AG08396 (cell line): ENCODE measurements at places on chromosomes 3 and 15.

DNA sequence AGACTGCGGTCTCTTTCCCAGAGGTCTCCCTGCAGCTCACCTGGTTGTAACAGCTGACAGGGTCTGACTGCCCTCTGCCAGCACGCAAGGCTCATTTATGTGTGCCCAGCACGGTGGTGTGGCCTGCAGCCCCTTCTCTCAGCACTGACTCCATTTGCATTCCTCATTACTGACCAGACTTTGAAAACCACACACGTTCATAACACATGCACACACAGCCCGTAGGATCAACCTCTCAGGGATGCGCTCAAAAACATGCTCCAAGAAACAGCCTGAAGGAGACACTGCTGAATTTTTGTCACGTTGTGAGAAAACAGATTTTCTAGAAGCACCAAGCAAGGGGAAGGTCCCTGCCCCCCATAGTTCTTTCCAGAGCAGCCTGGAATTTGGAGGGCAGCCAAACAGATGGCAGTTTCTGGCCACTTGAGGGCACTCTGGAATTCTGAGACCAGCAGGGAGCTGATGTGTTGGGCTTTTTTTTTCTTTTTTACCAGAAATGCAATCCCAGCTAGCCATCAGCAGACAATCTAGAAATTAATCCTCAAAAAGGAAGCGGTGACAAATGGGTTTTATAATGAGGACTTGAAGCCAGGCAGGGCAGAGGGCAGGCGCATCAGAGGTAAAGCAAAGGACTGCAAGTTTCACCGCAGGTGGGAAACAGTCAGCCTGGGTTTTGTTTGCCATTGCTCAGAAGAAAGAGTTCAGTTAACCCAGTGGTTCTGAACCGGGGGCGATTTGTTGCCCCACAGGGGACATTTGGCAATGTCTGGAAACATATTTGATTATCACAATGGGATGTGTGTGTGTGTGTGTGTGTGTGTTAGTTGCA, 170.5 kb upstream of the PROK2 start:
- peak; percentile 74 for DNase-seq

- DNase-seq: no peak
Observed at GRCh38 chr3:4448187-4448586, 18.9 kb downstream of the SUMF1 start.

DNA sequence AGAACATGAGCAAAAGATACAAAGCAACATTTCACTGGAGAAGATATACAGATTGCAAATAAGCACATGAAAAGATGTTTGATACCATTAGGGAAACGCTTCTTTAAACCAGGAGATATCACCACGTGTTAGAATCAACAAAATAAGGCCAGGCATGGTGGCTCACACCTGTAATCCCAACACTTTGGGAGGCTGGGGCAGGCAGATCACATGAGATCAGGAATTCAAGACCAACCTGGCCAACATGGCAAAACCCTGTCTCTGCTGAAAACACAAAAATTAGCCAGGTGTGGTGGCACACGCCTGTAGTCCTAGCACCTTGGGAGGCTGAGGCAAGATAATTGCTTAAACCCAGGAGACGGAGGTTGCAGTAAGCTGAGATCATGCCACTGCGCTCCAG, 20.5 kb upstream of the MUC20 start:
- DNase-seq: no peak

DNA sequence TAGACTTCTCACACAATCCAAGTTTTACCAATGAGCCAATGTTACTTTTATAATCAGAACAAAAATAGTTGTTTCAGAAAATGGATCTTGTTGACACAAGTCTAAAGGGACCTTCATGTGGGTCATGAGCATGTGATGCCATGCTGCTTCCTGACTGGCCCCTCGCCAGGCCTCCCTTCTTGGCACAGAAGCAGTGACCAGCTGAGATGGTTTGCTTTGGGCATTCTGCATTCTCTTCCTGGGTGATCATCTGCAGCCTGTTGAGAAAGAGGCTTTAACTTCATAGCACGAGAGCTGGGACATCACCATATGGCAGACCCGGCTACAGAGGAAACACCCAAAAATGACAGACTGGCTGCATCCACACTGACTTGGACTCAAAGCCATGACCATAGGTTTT, 45.7 kb downstream of the TGM4 start:
- DNase-seq: no peak

- no peak for DNase-seq
Observed at GRCh38 chr15:57313134-57313483, 63.2 kb upstream of the CGNL1 start.

DNA sequence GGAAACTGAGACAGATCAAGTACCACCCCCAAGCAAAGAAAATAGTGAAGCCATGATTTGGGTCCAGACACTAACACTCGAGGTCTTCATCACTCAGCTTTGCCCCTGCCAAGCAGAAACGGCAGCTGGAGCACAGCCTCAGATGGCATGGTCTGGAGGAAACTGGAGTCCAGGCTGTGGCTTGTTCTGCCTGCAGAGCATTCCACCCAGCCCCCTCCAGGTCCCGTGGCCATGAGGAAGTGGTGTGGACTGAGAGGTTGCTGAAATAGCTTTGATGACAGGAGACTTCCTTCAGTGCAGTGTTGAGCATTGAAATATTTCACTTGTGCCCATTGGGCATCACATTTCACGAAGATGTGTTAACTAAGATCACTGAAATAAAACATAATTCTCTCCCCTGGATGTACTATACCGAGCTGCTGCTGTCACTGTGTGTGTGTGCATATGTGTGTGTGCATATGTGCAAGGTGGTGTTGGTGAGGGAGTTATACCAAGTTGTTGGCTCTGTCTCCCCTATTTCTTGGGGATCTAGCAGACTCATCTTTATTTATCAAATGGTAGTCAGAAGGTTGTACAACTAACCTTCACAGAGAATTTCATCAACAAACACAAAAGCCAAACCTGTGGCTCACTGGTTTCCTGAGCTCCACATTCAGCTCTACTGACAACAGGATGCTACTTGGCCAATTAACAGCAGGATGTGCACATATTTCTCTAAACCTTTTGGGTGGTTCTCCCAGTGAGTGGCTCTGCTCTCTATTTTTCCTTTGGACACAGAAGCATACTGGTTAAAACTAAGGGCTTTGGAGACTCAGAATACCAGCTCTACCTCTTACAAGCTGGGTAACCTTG, 660.1 kb upstream of the CFAP20DC start:
- DNase-seq: no peak

DNA sequence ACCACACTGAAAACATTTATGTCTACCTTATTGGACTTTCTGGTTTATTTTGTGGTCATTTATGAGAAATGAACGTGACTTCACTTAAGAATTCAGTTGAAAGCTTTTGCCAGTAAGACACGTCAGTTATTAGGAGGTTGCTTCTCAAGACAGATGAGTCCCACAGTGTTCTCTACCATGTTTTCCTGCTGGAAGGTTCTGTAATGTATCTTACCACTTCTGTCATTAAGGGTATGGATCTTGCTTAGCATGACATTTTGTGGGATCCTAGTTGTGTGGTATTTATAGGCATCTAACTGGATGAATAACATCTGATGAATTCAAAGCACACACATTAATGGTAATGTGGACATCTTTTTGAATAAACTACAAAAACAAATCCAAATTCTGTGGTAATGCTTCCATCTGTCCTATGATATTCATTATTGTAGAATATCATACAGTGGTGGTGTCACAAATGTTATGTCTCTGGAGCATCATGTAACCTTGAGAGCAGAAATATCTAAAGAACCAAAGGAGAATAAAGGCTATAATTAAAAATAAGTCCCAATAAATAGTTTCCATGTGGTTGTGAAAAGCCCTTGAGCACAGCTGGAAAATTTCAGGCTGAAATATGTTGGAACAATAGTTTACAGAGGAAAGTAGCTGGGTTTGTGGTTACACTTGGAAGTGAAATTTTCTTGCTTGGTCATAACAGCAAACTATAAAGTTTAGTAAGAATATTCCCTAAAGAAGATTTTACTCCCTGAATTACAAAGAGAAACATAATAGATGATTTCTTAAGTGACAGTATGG, 61.5 kb downstream of the C3orf38 start:
- no peak for DNase-seq

DNA sequence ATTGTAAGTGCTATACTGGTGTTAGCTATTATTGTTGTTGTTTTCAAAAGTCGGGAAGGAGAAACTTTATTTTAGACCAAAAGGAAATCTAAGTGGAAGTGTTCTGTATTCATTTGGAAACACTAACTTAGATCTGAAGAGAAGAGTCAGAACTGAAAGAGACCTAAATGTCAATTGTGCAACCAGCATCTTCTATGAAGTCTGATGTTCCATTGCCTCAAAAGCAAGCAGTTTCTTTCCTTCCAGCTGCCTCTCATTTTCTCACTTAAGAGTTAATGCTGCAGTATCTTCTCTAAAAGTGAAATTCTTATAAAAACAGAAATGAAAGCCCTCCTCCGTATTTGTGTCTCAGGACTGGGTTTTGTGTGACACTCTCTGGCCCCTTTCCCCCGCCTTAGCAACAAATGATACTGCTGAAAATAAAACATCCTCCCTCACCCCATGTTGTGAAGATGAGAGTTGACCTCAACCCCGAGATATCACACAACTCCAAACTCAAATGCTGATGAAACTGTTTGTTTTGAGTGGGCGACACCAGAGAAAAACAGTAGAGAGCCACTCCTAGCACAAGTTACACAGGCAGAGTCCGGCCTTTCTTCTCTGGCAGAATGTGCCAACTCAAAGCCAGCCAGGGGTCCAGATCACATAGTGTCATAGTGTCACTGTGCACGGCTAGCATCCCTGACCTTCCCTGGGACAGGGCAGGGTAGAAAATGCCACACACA, 48.9 kb downstream of the GLDN start:
- no peak for DNase-seq

GRCh38 chr15:95734422-95735316, 595.8 kb upstream of the NR2F2 start:
- no peak for DNase-seq

GRCh38 chr3:25074149-25074548, 353.9 kb upstream of the RARB start:
- DNase-seq: no peak

- no peak for DNase-seq
Observed at GRCh38 chr15:29799859-29800258, 22.4 kb downstream of the TJP1 start.

DNA sequence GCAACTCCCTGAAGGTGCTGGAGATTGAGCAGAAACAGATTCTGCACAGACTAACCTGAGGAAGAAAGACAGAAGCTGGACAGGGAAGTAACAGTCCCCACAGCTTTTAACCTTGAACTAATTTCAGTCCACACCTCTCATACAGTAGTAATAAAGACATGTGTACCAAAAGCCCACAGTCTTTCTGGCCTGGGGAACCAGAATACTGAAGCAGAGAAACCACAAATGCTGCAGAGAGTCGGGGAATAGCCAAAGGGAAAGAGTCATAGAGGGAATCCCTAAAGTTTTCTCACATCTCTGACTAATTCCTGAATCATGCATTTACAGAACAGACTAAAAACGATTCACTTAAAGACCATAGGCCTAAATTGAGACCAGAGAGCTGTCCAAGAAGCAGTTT, 503.4 kb upstream of the NECTIN3 start:
- peak; percentile 39 for DNase-seq

DNA sequence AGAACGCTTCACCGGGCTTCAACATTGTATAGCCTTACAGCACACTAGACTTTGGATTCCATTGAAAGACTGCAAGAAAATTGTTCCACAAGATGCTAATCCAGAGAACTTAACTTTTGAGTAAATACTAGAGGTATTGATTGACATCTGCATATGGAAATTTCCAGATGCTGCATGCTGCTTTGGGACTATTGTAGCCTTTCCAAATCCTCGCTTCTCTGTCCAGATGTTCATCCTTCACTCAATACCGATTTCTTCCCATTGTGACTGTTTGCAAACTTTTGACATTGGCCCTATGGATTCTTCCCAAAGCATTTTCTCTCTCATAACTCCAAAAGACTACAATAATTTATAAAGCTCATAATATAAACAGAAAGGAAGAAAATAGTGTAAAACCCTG, 41.4 kb downstream of the COL6A6 start:
- no peak for DNase-seq

GRCh38 chr3:57078635-57079473, 18.4 kb downstream of the SPATA12 start:
- peak; percentile 73 for DNase-seq

GRCh38 chr3:159275741-159276140, 473.9 kb downstream of the MFSD1 start:
- no peak for DNase-seq

DNA sequence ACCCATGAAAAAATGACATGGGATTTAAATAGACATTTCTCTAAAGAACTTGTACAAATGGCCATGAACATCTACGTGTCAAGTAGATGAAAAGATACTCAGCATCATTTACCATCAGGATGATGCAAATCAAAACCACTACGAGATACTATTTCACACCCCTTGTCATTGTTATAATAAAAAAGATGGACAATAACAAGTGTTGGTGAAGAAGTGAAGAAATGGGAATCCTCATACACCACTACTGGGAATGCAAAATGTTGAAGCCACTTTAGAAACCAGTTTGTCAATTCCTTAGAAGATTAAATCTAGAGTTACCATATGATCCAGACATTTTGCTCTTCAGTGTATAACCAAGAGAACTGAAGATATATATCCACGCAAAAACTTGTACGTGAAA, 57.9 kb downstream of the TIMP4 start:
- no peak for DNase-seq

DNA sequence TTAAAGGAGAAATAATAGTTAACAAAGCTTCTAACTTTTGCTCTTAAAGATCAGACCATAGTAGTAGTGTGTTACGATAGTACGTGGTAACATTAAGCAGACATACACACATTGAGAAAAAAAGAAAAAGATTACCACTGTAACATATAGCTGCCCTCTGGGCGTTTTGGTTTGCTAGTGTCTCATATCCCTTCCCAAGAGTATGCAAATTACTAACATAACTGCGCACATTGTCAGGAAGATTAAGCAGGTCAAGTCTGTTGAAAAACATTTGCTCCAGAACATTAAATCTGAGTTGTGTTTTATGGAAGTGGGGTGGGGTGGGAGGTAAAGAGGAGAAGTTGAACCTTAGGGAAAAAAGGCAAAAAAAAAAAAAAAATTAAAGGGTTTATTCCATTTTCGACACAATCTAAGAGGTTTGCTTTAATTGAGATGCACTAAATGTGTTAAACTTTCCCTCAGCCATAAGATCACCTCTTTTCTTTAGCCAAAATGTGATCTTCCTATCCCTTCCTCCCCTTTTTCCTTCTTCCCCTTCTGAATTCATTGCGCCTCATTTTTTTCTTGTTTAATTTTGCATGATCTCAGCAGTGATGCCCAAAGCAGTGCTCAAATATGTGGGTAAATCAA, 1.5 kb upstream of the LRIG1 start:
- DNase-seq: no peak

GRCh38 chr3:188113756-188114155, 40.2 kb upstream of the LPP start:
- DNase-seq: no peak

GRCh38 chr3:99544786-99545281, 93.6 kb upstream of the COL8A1 start:
- no peak for DNase-seq

DNA sequence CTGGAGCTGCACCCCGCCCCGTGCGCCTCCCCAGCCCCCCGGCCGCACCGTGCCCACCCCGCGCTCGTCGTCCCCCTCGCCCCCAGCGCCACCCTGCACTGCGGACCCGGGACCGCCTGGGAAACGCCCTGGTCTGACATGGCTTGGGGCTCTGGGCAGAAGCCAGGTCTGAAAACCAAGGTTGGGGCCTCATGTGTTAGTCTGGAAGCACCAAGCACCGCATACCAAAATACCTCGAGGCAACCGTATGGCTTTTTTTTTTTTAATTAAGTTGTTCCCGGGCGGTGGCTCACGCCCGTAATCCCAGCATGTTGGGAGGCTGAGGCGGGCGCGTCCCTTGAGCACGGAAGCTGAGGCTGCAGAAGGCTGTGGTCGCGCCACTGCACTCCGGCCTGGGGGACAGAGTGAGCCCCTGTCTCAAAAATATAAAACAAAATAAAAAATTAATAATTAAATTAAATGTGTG, 91.5 kb upstream of the CHD2 start:
- DNase-seq: peak; percentile 66
